RPMI7951 (cell line): ENCODE measurements at places on chromosomes 1 and 21. TPM values are rescaled to one million over a fixed set of nuclear protein-coding genes. Genes with fewer than 3 reads are reported as not detected.

- DNase-seq = peak; percentile 97
These were observed 337.6 kb upstream of the SNX7 start for GRCh38 chr1:98323906-98324358.

GRCh38 chr1:190320952-190321351 is 156.7 kb downstream of the BRINP3 start:
- no peak for DNase-seq

DNA sequence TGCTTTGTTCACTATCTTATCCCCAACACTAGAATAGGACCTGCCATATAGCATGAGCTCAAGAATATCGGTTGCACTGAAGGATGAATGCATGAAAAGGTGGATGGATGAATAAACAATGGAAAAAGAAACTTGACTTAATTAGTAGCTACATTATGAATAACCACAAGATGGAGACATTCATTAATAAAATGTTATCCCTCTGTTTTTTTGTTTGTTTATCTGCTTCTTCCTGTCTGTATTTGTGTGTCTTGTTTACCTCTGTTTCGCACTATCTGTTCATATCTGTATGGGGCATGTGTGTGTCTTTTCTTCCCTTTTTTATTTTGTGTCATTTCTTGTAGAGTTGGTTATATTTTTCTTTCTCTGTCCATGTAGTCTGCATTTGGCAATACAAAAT is 1.1 kb upstream of the OR14I1 start:
- no peak for DNase-seq

- no peak for DNase-seq
These were observed 25.5 kb downstream of the FGGY start for GRCh38 chr1:59322394-59322793.

DNA sequence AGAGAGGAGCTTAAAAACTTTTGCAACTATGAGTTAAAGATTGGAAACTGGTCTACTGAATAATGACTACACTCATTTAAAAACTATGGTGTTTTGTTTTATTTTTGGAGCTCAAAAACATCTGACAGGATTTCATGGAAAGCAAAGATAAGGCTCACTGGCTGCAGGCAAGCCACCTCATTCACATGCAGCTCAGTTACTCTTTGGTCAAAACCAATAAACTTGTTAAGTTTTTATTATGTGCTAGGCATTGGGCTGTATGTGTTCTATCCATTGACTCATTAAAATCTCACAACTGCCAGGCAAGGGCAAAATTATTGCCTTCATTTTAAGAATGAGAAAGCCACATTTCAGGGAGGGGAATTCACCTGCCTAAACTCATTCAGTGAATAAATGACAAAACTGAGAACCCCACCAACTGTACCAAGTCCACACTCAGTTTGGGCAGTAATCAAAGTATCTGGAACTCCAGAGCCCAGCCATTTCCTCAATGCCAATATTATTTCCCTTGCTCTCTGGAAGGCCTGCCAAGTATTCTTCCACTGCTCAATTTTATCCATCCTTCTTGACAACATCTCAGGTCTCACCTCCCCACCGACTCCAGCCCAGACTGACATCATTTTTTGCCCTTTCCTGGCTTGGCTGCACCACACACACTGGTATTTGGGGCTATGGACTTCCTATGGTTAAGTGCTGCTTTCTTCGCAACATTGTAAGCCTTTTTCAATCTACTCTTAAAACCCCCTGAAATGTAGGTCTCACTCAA is 401.1 kb upstream of the NFIA start:
- DNase-seq = no peak

GRCh38 chr1:202649553-202650392 is 60.5 kb downstream of the SYT2 start:
- DNase-seq = no peak

DNA sequence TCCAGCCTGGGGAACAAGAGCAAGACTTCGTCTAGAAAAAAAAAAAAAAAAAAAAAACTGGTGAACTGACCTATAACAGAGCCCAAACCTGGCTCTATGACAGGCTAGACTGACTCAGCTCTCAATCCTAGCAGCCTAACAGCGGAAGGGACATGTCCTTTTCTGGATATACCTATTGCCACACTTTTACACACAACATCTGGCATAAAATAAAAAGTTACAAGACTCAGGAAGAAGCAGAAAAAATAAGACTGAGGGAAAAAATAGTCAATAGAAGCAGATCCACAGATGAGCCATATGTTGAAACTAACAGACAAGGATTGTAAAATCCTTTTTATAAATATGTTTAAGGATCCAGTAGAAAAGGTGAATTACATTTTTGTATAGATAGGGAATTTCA is 57.5 kb upstream of the IPO9 start:
- no peak for DNase-seq

DNA sequence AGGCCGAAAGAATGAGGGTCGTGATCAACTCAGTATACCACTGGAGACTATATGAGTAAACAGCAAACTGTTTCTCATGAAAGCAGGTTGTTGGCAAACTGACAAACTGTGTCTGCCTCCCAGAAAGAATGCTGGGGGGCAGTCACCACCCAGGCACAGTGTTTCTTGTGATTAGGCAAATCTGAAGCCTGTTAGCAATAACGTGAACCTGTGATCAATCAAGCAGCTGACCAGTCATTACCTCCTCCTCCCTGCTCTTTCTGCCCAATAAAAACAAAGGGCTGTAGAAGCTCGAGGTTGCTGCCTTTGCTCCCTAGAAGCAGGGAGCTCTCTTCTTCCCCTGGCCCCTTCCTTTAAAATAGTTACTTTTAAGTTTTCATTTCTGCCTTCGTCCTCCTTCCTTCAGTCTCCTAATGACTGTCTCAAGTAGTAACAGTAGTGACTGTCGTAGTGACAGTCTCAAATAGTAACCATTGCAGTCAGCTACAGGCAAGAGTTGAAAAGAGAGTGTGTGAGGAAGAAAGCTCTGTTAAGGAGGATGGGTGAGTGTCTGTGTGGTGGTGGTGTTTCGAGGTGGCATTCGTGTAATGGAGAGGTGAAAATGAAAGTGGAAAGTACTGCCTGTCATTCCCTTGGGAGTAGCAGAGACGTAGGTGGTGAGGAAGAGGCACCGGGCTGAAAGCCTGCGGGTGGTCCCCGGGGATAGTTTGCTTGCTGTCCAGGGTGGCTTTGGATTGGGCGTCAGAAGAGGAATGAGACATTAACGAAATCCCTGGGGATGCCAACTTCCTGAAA is 14.5 kb downstream of the HHAT start:
- DNase-seq = peak; percentile 57

The NUP210L gene
- not detected in 2 replicates for total RNA-seq

The MROH9 gene
- not detected in 2 replicates for total RNA-seq

The SPSB1 gene
- total RNA-seq = 7.6 and 10.3 TPM in 2 replicates

The NBPF4 gene
- 0.60 and 0.88 TPM in 2 replicates for total RNA-seq

The NDUFV3 gene
- total RNA-seq = 23.1 and 27.4 TPM in 2 replicates
